Activated naive CD8-positive, alpha-beta T cell treated with anti-CD3 and anti-CD28 coated beads for 36 hours (primary cell): ENCODE measurements at places on chromosomes 16 and 17.

GRCh38 chr17:42502091-42502490 lies 34.0 kb upstream of the NAGLU start:
- DNase-seq = no peak

GRCh38 chr17:39700148-39700987 lies 504 bp downstream of the ERBB2 start:
- DNase-seq = no peak

- DNase-seq = no peak
Observed at GRCh38 chr17:77892469-77893143, 65.9 kb upstream of the TNRC6C start.

- DNase-seq = no peak
Observed at GRCh38 chr16:7378024-7378695, 45.5 kb downstream of the RBFOX1 start.

DNA sequence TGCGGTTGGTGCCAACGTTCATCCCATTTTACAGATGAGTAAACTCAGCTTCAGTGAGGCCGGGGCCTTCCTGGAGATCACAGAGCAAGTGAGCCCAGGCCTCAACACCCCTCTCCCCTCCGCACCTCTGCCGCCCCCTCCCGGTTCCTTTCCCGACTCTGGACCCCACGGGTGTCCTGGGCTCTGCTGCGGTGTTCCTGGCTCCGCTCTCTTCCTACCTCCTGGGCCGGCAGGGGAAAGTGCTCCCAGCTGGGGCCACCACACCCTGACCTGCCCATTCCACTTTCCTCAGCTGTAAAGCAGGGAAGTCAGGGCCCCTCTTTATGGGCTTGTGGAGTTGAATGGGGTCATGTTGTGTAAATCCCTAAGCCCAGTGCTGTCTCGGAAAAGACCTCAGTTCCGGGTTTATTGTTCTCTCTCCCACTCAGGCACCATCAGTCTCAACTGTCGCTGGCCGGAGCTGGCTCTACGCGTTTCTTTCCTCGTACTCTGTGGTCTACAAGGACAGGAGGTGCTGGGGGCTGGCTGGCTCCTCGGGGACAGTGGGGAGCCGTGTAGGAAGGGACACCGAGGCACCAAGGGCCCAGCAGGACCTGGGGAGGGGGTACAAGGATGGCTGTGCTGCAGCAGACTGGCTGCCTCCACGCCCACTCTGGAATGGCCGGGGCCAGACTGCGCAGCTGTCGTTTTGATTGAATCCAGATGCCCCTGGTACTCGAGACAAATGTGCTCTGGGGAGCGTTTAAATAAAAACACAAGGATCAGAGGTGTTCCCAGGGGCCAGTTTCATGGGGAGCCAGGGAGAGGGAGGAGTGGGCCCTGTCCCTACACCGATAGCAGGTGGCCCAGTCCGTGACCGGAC lies 21.7 kb upstream of the ACSF3 start:
- DNase-seq = no peak

DNA sequence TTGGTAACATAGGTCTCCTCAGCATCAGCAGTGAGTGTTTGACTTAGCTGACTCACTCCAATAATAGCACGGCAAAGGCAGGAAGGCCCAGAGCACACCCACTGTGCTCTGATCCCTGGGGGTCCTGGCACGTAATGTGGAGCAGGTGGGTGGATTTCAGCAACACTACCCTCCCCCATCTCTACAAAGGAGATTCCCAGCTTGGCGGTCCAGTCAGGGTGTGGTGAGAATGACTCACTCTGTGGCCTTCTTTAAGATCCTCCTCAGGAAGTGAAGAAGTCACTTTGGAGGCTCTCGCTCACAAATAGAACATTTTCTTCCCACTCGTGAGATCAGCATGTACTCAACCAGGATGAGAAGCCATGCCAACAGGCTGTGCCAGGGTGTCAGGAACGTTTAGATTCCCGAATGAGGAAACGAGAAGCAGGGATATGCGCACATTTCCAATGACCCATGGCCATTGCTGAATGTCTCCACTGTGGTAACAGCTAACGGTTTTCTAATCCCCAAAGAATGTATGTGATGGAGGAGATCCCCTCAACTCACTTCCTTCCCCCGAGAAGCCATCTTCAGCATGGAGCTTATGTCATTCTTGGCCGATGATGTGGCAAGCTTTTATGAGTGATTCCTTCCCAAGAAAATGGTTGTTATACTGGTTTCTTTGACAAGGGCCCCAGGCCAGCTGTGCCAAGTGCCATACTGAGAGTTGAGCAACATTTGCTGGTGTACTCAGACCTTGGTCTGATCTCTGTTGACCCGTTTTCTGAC lies 365.2 kb downstream of the C16orf95 start:
- DNase-seq = no peak

DNA sequence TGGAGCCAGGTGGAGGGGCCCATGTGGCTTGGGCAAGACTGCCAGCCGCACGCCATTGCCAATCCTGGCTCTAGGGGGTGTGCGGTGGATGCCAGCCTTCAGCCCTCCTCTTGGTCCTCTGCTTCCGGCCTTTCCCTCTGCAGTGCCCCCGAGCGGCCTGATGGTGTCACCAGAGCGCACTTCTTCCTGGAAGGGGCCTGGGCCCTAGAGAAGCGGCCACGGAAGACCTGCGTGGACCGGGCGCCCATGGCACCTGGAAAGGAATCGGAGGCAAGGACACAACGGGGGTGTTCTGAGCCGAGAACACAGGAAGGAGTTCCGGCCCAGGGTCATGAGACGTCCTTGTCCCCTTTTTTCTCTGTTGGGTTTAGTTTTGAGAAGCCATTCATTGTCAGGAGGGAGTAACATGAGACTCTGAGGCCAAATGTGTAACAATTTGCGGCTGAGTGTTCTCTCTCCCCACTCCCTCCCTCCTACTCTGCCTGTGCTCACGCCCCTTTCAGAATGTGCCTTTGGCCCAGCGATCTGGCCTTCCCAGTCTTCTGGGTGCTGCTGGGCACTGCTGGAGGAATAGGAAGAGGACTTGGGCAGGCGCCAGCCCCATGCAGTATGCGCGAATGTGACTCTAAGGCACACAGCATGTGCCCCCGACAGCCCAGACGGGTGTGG lies 92.8 kb downstream of the IRX3 start:
- DNase-seq = peak; percentile 48

DNA sequence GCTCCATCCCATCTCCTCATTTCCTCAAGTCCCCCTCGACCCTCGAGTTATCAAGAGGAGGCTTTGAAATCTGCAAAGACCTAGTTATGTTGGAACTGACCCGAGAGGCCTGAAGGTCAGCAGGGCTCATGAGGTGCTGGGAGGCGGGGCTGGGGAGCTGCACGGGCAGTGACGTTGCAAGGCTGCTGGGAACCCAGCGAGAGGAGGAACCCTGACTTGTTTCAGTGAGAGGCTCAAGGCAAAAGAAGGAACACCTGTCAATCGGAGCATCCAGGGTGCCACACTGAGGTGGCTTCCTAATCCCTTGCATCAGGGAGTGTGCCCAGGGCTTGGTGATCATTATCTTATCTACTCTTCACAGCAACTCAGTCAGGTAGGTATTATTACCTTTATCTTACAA lies 86.9 kb downstream of the CDH11 start:
- DNase-seq = no peak

DNA sequence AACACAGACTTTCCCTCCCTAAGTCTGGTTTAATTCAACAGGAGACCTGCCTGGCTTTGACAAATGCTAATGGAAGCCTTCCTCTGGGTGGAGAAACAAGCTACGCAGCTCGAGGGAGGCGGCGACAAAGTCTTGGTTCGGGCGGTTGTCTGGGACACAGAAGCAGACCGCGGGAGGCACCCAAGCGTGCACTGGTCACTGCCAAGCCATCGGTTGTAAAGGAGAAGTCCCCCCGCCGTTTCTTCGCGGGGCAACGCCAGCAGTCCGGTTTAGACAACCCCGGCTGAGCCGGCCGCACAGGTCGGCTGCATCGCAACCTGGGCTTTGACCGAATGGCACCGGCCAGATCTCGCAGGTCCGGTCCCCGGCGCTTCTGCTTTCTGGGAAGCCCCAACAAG lies 586 bp downstream of the GLYR1 start:
- DNase-seq = peak; percentile 27

DNA sequence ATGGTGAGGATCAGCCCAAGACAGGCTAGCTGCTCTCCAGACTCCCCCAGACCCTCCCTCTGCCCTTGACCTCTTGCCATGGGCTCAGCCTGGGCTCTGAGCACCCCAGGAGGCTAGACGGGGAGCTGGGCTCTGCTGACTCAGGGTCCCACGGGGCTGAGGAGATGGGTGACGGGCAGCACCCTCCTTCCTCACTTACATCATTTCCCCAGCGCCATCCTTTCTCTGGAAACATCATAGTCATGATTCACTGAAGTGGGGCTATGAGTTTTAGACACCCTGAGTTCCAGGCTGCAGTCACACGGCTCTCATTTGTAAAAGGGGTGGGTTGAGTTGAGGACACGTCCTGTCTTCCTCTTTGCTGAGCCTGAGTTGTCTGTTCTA lies 3.0 kb upstream of the ITGAX start:
- DNase-seq = no peak

DNA sequence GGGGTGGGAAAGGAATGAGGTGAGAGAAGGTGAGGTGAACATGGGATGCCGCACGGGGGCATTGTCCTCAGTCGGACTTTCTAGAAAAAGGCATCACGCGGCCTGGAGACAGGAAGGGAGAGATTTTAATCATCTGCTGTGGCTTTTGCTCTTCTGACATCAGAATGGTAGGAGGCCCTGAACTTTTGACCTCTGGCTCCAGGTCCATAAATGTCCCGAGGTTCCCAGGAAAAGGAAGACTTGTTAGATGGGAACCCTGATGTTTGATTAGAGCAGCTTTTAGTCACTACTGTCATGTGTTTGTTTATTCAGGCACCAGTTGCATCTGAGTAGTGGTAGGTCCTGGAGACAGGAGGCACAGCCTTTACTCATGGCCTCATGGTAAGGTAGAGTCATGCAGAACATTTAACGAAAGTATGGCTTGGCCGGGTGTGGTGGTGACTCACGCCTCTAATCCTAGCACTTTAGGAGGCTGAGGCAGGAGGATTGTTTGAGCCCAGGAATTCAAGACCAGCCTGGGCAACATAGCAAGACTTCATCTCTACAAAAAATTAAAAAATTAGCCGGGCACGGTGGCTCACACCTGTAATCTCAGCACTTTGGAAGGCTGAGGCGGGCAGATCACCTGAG lies 203.1 kb downstream of the MSI2 start:
- DNase-seq = no peak

GRCh38 chr17:16997514-16998429 lies 25.9 kb upstream of the TNFRSF13B start:
- DNase-seq = no peak

GRCh38 chr17:29533976-29534375 lies 32.9 kb downstream of the ABHD15 start:
- no peak for DNase-seq

DNA sequence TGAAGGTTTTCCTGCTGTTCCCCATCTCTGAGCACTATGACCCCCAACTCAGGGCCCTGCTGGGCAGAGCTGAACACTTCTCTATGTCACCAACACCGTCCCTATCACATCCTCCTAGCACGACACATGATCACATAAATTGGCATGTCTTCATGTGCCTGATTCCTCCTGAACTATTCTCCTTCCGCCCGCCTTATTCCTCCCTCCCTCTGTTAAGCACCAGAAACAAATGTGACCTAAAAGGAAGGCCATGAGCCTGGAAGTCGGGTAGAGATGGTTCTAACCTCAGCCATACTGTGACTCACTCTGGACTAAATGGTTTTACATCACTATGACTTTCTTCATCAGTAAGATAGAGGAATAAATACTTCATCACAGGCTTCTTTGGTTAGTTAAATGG lies 80.8 kb upstream of the DYNLRB2 start:
- no peak for DNase-seq

GRCh38 chr17:38864636-38865398 lies 5.0 kb upstream of the LASP1 start:
- no peak for DNase-seq

DNA sequence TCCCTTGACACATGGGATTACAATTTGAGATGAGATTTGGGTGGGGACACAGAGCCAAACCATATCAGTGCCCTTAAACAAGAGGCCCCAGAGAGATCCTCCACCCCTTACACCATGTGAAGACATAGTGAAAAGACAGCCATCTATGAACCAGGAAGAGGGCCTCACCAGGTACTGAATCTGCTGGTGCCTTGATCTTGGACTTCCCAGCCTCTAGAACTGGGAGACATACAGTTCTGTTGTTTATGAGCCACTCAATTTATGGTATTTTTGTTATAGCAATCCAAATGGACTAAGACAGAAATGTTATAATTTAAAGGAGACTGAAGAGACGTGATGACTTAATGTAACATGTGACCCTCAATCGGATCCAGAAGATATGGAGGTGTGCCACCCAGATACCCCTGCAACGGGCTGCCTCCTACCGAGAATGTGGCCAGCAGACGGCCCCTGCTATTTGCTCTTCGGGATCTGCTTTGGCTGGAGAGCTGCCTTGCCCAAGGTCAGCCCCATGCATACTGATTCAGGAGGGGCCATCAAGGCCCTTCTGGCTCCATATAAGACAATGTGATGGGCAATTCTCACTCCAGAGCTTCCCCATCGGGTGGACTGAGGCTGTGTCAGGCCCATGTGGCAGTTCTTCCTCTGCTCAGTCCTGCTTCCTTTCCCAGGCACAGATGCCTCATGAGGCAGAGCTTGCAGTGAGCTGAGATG lies 80.6 kb downstream of the NETO2 start:
- no peak for DNase-seq

GRCh38 chr17:9696279-9697044 lies 51.1 kb downstream of the USP43 start:
- DNase-seq = no peak

- DNase-seq = no peak
Observed at GRCh38 chr16:90002759-90003158, 16.5 kb downstream of the DBNDD1 start.

DNA sequence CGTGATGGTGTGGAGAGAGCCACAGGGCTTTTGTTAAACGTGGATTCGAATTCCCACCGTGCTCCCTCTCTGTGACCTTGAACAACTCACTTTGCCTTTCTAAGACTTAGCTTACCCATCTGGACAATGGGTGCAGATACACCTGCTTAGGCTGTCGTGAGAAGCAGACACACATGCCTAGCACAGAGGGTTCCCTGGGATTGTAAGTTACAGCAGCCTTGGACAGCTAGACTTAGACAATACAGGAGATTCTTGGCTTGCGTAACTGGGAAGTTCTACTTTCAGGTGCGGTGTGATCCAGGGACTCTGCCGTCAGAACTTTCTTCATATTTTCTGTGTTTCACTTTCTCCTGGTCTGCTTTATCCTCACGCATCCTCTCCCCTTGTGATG lies 127.0 kb downstream of the ABCC1 start:
- no peak for DNase-seq

- no peak for DNase-seq
Observed at GRCh38 chr16:83577078-83577745, 230.6 kb upstream of the HSBP1 start.
